ENCODE measurements at places on chromosomes 3 and 15.

- DNase-seq, result no peak
These were observed 74.4 kb downstream of the CD200 start for GRCh38 chr3:112407214-112407887.

- DNase-seq, result no peak
These were observed 38.1 kb downstream of the C2CD4A start for GRCh38 chr15:62104846-62105245.

DNA sequence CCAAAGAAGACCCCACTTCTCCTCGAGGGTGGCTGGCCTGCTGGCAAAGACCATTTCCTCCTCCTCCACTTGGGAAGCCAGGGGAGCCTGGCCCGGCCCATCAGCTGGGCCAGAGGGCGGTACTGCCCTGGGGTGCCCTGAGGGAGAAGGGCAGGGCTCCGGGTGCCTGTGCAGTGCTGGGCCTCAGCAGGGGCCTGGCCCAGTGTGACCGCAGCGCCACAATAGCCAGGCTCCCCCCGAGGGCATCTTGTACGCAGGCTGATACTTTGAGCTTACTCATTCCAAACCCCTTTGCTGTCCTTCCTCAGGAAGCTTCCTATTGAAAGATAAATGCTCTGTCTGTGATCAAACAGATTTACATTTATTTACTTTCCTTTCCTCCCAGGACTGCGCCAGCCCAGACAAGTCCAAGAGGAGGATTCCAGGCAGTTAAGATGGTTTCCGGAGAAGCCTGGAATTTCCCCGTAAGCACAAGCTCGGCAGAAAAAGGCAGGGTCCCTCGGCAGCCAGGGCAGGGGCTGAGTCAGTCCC lies 240.1 kb downstream of the XXYLT1 start:
- no peak for DNase-seq

DNA sequence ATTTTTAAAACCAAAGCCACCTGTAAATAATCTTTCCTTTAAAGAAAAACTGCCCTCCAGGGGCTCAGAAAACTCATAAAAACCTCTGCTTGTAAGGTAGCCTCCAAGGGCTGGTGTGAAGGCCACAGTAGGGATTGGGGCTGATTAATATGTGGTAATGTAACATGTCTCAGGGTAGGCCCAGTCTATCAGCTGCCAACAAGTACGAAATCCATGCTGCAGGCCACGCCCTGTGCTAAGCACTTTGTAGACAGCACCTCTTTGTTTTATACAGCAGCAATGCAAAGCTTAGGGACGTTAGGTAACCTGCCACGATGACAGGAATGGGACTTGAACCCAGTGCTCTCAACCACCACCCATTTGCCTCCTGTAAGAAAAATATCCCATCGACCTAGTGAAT lies 65.6 kb upstream of the PRICKLE2 start:
- no peak for DNase-seq

DNA sequence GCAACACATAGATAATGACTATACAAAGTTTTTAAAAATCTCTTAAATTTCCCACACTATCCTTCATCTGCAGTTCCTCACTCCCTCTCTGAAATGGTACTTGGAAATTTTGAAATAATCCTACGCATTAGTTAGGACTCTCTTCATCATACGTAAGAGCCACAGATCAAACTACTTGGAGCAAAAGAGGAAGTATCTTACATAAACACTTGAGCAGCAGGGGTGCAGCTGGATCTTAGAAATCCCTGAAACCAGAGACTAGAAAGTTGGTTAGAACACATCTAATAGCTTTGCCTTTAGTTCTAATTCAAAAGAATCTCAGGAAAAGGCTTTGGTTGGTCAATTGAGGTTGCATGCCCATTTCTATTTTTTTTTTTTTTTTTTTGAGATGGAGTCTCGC lies 38.8 kb upstream of the ZNF445 start:
- no peak for DNase-seq

GRCh38 chr15:49842031-49842730 lies 221.3 kb downstream of the DTWD1 start:
- no peak for DNase-seq

DNA sequence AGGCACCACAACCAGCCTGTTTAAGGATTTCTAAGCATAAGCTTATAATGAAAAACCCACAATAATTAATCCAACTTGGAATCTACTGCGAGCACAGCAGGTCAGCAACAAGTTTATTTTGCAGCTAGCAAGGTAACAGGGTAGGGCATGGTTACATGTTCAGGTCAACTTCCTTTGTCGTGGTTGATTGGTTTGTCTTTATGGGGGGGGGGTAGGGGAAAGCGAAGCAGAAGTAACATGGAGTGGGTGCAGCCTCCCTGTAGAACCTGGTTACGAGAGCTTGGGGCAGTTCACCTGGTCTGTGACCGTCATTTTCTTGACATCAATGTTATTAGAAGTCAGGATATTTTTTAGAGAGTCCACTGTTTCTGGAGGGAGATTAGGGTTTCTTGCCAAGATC lies 15.1 kb downstream of the APOD start:
- DNase-seq, result no peak

DNA sequence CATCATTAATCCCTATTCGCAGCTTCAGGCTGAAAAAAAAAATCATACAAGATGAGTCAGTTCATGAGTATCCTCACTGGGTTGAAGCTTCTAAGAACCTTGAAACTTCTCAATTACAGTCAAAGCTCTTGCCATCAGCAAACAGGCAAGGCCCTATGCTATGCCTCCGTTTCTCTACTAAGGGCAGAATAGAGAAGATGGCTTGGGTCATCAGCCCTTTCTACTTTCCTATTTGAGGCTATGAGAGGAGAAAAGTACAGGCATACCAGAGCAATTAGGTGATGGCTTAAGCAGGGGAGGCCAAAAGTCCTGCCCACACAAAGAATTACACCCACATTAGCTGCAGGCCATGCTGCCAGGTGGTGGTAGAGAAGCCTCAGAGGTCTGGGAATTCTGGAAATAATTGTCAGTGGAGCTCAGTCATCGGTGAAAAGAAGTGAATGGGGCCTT lies 89.0 kb downstream of the MRPL46 start:
- no peak for DNase-seq

GRCh38 chr3:178267158-178267844 lies 268.9 kb upstream of the KCNMB2 start:
- DNase-seq, result no peak

DNA sequence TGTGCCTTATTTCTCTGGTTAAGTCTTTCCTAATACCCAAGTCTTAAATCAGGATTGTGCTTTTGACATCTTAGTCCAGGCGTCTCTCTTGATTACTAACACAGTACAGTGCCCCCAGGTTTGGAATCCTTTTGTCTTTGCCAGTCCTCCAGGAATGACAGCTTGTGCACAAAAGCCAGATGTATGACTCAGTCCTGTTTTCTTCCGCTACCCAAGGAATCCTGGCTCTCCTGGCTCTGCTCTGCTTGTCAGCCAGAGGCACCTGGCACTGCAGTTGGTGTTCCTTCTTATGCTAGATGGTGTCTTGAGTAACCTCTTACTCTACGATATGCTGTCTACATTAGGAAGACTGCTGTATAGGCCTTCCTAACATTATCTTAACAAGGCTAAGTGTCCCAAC lies 728.2 kb upstream of the NECTIN3 start:
- DNase-seq, result no peak

DNA sequence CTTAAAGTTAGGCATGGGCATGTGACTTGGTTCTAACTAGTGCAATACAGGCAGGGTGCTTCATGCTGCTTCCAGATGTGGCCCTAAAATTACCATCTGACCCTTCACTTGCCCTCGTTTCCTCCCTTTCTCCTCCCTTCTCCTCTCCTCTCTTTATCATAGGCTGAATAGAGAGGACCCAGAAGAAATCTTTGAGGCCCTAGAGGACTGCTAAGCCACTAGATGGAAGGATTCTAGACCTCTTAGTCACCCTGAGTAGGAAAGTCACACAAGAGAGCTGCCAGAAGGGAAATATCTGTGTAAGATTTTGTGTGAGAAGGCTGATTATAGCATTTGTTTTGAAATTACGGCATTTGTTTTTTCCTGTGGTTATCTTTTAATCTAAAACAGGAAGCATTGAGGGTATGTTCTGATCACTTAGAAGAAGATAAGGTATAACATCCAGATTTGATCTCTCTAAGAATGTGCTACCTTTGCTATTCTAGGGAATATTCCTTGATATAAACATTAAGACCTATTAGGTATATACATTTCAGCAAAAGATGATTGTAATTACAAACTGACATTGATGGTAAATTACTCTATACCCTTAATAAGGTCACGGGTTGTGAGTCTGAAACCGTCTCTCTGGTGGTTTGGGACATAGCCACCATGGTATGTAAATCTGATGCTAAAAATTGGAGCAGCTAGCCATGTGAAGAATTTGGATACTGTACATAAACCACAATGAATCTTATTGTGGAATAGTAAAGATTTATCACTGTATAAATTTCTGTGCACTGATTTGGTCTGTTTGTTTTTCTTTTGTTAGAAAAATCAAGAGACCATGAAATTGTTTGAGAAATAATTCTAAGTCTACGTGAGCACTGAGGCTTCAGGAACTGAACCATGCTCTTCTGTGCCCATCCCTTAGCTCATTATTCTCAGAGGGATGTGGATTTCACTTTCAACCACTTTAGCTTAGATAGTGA lies 84.1 kb downstream of the TP63 start:
- DNase-seq, result no peak

DNA sequence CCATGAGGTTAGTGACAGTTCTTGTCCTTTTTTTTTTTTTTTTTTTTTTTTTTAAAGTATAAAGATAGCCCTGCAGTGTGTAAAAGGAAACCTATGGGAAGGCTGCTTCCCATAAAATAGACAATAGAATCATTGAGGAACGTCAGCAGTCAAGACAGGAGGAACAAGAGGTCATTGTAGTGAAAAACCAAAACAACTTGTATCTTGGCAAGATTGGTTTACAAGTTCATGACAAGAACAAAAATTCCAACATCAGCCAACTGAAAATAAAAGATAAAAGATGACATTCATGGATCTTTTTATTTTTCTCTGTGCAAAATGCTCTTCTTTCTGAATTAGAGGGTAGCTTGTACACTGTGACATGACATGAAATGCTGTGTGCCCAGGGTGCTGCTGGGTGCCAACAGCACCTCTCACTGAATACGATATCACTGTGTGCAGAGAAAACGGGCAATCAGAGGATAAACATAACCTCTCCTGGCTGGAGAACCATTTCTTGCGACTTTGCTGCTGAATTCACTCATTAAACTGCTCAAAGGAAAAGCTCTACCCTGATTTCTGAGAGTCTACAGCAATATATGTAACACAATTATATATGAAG lies 30.1 kb upstream of the IP6K2 start:
- no peak for DNase-seq

DNA sequence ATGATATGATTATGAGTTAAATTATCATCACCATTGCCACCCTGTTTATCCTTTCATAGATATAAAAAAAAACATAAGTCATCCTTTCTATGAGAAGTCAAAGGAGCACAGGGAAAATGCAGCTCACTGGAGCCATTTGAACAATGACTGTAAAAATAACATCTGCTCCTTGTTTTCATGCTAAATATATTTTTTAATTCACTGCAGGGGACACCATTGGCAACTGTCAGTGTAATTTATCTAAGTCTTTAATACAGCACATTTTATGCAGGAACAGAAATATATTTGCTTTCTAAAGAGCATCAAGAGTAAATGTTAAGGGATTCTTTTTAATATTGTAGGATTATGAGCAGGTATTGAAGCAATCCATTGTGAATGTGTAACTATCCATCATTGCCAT lies 371.3 kb downstream of the ZBBX start:
- no peak for DNase-seq

DNA sequence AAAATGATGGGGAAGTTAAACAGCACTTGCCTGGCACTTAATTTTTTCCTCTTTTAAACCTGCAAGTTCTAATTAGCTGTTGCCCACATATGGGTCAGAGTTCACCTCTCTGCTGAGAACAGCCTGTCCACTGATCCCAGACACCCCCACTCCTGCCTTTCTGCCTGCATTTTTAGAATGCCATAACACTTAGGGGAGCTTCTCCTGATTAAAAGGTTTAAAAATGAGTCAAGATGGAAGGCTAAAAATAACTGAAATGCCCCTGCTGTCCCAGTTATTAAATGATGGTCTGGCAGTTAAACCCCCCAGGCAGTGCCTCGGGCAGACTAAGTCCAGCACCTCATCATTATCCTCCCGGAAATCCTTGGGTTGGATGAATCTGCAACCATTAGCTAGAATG lies 913.6 kb upstream of the ARPP21 start:
- no peak for DNase-seq

DNA sequence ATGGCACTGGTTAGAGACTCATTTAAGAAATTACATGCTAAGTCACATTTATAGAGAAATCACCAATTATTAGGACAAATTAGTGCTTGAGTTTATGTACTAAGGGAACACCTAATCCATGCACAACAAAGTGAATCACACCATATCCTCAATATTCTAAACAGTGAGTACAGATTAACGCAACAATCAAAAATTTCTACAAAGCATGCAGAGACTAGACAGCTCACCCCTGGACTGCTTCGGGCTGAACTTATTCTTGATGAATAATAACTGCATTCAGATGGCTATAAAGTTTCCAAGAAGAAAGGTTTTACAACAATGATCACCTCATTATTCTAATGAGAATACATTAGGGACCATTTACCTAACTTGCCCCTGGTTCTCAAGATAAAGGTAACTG lies 66.5 kb downstream of the LRRFIP2 start:
- DNase-seq, result no peak

- no peak for DNase-seq
These were observed 235.6 kb upstream of the TGFBR2 start for GRCh38 chr3:30370681-30371271.

GRCh38 chr15:72472992-72473610 lies 1.0 kb upstream of the ARIH1 start:
- DNase-seq, result no peak

DNA sequence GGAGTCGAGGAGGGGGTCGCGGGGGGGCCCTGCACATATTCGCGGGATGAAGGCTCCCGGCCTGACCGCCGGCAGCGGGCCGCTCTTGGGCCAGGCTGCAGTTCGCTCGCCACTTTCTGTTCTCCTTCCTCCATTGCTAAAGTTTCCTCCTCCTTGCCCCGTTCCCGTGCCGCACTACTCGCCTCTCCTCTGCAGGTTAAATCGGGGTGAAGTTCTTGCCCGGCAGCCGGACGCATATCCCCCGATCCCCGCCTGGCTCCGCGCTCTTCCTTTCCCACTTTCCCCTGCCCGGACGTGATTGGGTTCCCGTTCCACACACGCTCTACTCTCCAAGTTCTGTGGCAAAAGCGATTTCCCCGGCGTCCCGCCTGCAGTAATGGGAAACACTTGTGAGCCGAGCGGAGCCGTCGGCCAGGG lies 556 bp downstream of the CRYBG3 start:
- DNase-seq, result peak; percentile 51

DNA sequence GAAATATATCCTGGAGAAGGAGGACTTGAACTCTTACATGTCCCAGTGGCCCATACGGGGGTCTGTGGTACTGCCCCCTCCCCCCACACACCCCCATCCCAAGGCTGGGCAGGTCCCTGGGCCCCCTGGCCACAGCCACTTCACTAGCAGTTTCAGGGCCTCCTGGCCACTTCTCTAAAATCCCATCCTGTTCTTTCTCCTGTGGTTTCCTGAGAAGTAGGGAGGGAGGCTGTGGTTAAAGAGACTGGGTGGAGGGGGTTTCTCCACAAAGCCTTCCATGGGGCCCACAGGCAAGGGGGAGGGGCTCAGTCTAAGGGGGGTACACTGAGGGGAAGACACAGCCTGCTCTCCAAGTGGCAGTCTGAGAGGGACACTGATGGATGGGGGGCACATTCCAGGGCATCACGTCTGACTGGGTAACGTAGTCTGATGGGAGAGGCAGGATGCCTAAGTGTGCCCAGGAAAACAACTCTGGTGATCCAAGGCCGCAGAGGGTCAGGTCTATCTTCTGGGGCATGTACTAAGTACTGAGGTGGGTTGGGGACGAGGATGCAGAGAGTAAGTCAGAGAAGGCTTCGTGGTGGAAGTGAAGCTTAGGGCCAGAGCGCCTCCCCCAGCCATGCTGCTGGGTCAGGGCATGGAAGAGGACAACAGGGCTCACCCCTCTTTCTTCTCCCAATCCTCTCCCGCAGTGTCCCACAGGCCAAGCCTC lies 48.0 kb upstream of the C15orf39 start:
- DNase-seq, result no peak
